ENCODE measurements at places on chromosomes 5 and 9.

- DNase-seq = peak; percentile 36
Measured at GRCh38 chr9:98523231-98523901, 185.4 kb downstream of the GABBR2 start.

DNA sequence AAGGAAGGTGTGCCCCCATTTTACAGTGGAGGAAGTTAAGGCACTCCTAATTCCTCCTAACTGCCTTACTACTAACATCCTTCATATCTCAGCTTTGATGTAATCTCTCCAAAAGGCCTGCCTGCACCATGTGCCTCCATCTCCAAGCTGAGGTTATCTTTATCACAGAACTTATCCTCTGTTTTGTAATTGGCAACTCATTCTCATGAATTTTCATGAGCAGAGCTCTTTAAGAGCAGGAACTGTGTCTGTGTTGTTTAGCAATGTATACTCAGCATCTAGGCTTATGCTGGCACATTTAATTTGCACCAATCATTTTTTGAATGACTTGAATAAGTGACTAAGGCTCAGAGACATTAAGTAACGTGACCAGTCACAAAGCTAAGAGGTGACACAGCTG is 147.9 kb upstream of the VLDLR start:
- DNase-seq = no peak

DNA sequence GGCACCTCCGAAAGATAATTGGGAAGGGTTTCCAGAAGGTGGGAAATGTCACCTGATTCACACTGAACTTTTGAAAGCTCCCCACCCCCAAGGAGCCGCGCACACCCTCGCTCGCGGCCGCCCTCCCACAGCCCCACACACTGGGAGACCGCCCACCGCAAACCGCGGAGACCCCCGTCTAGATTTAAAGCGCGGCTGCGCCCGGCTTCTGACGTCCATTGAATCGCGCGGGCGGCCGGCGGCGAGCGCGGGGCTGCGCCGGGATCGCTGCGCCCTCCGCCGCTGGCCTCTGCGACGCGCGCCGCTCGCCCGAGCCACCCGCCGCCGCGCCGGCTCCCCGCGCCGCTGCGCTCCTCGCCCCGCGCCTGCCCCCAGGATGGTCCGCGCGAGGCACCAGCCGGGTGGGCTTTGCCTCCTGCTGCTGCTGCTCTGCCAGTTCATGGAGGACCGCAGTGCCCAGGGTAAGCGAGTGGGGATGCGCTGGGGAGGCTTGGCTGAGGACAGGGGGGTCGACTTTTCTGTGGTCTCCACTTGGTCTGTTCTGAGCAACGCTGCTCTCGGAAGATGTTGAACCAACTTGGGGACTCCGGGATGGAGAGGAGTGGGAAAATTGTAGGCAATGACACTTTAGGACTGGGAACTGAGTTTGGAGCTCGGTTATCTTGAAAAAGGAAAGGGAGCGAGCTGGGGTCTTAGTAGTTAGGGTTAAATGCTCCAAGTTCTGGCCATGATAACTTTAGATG is at the start of gene FST:
FST (plus strand) TSS at position 214 of the 743 bp plus-strand sequence; CDS start at position 377, 163 bp downstream.
- DNase-seq = peak; percentile 54

- DNase-seq = no peak
Measured at GRCh38 chr5:97087138-97087537, 55.3 kb downstream of the LIX1 start.

DNA sequence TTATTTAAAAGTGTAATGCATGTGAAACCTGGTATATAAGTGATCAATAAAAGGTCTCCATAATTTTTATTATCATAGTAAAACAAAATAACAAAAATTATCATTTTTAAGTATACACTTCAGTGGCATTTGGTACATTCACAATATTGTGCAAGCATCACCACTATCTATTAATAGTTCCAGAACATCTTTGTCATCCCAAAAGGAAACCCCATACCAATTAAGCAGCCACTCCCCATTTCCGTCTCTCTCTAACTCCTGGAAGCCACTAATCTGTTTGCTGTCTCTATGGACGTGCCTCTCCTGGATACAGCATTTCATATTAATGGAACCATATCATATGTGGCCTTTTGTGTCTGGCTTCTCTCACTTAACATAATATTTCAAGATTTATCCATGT is 7.6 kb downstream of the OLFML2A start:
- DNase-seq = no peak

- DNase-seq = no peak
Measured at GRCh38 chr5:145324101-145324500, 511.0 kb downstream of the PRELID2 start.
